Activated naive CD8-positive, alpha-beta T cell treated with anti-CD3 and anti-CD28 coated beads for 36 hours (primary cell): ENCODE measurements at places on chromosomes 6 and 20.

DNA sequence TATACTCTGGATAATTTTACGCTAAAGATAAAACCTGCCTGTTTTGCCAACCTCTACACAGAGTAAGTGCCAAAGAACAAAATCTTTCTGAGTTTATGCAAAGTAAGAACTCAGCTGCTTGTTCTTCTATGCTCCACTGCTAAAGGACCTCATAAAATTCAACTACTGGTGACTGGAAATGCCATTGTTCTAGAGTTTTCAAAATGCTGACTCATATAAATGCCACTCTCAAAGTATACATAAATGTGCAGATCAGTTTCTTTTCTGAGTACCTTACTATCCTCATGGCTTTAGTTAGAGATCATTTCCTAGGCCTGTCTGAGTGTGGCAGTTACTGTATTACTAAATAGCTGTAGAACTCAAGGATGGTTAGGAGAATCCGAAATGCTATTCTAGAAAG is 45.6 kb downstream of the LYRM4 start:
- DNase-seq: no peak

DNA sequence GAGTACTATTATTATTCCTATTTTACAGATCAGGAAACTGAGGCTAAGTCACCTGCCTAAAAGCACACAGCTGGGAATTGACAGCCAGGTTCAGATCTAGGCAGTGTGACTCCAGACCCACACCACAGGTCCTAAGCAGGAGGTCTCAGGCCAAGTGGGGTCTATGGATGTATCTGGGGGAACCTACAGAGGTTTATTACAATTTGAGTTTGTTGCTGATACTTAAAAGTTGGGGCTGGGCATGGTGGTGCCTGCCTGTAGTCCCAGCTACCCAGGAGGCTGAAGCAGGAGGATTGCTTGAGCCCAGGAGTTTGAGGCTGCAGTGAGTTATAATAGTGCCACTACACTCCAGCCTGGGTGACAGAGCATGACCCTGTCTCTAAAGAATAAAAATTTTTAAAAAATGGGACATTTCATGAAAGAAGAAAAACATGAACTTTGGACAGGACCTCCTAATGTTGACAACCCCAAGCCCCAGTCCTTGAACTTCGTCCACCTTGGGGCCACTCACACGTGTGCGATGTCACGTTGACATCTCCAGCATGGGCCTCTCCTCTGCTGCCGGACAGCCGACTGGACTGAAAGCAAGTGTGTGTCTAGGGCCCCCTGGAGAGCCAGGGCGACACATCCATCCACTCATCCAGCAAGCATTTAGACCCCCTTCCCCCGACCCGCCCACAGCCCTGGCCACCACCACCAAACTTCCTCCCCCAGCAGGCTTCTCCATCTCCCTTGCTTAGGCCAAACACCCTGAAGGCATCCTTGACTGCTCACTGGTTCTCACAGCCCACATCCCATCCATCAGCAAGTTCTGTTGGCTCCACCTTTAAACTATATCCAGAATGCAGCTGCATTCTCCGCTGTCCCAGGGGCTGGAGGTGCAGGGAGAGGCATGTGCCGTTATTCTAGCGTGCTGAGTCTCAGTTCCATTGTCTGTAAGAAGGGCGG is 40.0 kb downstream of the NOL4L start:
- no peak for DNase-seq

- DNase-seq: peak; percentile 64
Observed at GRCh38 chr6:16690608-16691142, 70.6 kb downstream of the ATXN1 start.

DNA sequence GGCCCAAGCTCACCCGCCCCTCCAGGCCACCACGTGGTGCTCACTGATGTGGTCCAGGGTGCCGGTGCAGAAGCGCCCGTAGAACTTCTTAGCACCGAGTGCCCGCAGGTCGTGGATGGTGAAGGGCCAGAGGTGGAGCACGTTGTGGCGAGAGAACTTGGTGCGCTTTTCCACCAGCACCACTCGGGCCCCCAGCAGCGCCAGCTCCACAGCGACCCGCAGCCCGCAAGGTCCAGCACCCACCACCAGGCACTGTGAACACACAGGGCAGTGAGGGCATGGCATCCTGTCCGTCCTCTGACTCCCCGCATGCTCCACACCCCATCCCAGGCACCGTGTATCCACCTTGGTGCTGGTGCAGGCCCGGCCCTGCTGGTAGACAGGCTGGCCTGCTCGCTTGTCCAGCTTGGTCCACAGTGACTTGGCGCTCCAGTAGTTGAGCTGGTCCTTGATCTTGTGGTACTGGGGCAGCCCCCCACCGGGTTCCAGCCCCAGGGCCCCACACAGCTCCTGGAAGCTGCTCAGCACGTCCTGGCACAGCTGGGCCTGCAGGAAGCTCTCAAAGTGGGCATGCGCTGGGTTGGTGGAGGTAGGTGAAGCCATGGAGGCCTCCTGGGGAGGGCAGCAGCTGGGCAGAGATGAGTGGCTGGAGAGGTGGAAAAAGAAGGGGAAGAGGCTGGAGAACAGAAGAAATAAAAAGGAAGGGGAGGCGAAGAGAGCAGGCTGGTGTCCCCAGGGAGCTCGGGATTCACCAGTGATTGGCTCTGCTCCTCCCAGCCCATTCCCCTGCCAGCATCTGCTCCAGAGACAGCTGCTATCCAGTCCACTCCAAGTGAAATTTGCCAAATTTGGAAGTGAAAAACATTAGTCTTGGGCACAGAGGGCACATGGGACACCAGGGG is 1.7 kb downstream of the MICAL1 start:
- no peak for DNase-seq

DNA sequence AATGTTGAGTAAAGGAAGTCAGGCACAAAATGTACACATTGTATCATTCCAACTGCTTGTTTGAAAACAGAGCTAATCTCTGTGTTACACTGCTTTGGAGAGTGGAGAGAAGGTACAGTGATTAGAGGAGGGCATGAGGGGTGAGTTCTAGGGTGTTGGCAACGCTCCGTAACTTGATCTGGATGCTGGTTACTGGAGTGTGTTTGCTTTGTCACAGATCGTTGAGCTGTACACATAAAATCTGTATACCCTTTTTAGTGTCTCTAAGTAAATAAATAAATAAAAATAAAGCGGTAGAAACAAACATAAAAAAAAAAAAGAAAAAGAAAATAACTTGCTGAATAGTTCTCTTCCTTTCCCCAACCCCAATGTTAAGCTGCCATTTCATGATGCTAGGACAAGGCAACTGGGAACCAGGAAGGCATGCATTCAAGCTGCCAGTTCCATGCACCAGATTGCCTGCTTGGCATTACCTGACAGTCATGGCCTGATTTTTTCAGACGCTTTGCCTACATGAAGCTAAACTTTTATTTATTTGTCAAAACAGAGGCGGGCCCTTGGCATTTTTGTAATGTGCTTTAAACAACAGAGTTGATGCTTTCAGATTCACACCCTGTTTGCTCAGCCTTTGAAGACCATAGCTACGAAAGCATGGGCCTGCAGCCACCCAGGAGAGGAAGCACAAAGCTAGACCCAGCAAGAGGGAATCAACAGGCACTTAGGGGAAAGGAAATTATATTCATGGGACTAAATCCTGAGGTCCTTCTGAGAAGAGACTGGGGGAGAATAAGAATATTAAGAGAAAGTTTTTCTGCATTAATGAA is 21.2 kb downstream of the TNFRSF21 start:
- DNase-seq: no peak

DNA sequence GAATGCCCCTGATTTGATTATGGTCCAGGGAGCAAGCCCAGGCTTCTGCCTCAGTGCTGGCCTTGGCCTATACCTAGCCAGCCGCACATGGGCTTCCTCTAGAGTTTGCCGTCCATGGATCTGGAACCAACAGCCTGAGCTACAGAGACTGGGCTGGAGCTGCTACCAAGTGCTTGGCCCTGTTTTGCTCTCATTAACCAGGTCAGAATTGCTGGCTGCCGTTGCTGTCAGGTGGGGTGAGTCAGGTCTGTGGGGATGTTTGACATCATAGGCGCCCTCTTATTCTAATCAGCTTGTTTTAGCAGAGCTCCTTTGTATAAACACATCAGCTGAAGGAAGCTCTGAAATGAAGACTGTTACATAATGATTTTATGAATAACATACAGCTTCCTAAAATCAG is 83.1 kb upstream of the PHACTR2 start:
- no peak for DNase-seq

- no peak for DNase-seq
Observed at GRCh38 chr20:1579488-1579887, 22.0 kb upstream of the SIRPD start.

GRCh38 chr20:19916531-19917485 is 100.4 kb upstream of the NAA20 start:
- no peak for DNase-seq

DNA sequence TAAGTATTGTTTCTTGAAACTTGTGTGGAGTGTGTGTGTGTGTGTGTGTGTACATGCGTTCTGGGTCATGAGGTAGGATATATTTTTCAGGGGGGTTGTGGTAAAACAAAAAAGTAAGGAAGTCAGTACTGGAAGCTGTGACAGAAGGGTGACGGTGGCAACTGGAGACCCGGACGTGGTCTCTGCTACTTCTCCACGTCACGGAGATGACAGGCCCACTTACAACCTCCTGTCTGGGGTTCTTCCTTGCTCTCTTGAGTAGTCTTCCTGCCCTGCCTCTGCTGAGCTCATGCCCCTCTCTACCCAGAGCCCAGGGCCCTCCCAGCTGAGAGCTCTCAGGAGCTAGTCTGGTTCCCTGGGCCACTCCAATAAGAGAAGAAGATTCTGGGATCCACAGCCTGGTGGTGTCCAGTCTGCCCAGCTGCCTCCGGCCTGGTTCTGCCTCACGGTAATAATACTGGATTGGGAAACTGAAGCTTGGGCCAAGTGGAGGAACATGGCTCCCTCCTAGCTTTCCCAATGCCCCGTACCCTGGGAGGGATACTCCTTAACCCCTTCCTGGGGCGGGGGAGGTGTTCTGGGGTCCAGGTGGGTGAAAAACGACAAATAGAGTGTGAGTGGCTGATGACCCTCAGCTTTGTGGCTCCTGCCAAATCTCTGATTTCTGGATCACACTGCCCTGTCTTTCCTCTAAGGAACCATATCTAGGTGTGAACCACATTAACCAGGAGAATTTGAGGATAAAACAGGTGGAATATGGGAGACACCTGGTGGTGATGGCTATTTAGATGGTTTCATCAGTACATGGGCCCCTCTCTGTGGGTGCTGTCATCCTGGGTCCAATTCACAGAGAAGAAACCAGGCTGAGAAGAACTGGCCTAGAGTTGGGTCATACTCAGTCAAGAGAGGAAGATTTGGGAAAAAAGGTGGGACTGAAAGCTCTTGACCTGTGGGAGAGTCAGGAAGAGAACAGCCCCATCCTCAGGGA is 27.2 kb downstream of the VEGFA start:
- DNase-seq: no peak

- DNase-seq: no peak
Observed at GRCh38 chr20:24452498-24453127, 16.8 kb upstream of the SYNDIG1 start.
